Esophagus squamous epithelium (tissue), 5 donors: ENCODE measurements at places on chromosomes 6 and 20.

DNA sequence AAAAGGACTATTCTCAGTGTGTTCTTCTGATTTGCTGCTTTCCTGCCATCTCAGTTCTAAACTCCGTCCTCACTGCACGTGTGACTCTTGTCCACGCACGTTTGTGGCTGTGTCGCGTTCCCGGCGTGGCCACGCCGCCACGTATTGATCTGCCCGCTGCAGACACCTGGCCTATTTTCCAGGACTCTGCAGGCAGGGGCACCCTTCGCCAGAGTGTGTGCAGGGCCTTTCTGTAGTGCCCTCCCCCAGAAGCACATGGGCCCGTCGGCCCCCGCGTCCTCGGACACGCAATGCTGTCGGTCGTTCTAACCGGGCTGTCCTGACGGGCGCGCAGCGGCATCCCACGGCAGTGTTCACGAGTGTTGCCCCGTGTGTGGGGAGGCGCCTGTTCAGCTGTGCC is 87.6 kb downstream of the YTHDF1 start:
- DNase-seq, result no peak

DNA sequence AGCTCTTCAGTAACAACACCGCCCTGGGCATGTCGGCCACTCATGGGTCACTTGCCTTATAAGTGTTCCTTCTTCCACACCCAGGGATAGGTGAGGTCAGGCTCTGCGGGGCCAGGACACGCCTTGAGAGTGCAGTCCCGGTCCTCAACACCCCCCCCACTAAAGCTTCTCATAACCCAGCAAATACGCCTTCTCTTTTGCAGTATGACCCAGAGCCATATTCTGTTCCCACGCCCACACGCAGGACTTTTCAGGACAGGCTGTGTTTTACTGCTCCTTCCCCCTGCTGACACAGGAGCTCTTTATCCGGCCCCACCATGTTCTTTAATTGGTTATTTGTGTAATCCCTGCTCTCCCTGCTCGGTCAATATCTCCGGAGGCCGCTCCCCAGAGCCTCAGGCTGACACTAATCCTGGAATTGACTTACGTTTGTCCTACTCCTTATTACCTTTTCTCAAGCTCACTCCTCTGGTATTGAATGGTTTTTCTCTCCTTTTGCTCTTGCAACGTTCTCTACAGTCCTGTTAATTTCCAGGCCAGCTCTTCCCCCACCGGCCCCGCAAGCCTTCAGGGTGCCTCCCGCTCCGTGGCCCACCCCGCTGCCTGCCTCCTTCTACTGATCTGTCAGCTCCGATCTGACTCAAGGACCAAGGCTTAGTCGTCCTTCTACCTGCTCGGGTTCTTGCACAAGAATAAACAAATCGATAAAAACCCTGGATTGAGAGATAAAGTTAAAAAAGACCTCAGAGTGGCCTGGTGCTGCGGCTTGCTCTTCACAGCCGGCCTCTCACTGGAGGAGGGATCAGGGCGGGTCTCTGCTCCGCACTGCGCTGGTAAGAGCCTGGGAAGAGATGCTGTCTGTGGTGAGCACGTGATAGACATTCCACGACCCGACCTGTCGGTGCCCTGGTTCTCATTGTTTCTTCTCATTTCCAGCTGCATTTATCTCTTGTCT is 357.5 kb downstream of the ZFAND3 start:
- DNase-seq, result no peak

DNA sequence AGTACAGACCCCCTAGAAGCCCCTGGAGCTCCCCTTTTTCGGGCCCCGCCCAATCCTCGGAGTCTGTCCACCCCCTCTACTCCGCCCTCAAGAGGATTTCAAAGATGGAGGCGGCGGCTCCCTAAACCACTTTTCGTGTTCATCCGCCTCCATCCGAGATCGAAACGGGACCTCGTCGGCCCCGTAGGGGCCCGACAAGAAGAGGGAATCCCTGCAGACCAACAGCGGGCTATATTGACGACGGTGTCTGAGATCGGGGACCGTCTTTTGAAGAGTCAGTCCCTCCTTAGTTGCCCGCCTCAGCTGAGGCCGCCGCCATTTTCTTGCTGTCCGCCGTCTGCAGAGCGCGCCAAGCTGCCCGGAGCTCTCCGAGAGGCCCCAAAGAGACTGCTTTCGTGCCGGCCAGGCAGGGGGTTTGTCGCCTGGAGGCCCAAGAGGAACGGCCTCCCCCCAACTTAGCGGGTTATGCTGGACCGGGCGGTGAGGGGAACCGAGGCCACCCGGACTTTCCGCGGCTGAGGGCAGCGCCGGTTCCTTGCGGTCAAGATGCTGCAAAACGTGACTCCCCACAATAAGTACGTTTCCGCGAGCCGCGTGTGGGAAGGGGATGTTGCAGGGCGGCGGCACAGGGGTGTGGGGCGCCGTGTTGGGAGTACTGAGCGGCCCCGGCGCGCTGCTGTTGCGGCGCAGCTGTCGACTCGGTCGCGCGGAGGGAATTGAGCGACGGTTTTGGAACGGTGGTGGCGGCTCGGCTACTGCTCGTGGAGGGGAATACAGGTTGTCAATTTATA is 4.2 kb downstream of the BRD2 start:
- DNase-seq, result no peak

GRCh38 chr20:50240092-50240491 is 49.5 kb downstream of the CEBPB start:
- DNase-seq, result no peak

GRCh38 chr20:44959638-44960102 is 527 bp downstream of the TOMM34 start:
- no peak for DNase-seq

- DNase-seq, result no peak
Measured at GRCh38 chr6:91149956-91150705, 563.3 kb upstream of the MAP3K7 start.

GRCh38 chr6:27879837-27880236 is 32.4 kb downstream of the OR2B2 start:
- DNase-seq, result no peak

DNA sequence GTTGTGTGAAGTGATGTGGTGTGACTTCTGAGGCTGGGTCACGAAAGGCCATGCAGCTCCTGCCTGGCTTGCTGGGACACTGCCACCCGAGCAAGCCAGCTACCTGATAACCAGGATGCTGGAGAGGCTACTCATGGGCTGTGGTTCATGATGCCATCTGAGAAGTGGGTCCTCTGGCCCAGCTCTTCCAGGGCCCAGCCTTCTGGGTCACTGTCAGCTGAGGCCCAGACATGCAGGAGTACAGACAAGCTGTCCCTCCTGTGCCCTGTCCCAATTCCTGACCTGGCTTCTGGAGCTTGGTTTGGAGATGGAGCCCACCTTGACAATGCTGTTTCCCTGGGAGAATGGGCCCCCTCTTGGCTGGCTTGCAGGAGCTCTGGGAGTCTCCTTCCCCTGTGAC is 87.0 kb downstream of the DHX35 start:
- no peak for DNase-seq

DNA sequence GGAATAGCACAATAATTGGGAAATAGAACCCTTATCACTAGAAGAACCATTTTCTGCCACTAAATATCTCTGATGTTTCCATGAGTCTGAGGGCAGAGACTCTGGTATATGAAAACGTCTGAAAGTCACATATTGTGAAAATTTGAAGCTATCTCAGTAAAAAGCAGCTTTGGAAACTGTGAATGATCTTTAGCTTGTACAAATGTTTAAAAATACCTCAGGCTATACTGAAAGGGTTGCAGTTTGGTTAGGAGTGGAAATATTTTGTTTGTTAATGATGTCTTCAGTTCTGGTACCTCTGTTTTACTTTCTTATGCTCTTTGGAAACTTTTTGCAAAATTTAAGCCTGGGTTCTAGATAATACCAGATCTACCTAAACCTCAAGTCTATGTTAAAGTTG is 135.0 kb downstream of the SLC16A10 start:
- DNase-seq, result no peak

- no peak for DNase-seq
Measured at GRCh38 chr6:86537292-86537861, 400.0 kb upstream of the HTR1E start.

DNA sequence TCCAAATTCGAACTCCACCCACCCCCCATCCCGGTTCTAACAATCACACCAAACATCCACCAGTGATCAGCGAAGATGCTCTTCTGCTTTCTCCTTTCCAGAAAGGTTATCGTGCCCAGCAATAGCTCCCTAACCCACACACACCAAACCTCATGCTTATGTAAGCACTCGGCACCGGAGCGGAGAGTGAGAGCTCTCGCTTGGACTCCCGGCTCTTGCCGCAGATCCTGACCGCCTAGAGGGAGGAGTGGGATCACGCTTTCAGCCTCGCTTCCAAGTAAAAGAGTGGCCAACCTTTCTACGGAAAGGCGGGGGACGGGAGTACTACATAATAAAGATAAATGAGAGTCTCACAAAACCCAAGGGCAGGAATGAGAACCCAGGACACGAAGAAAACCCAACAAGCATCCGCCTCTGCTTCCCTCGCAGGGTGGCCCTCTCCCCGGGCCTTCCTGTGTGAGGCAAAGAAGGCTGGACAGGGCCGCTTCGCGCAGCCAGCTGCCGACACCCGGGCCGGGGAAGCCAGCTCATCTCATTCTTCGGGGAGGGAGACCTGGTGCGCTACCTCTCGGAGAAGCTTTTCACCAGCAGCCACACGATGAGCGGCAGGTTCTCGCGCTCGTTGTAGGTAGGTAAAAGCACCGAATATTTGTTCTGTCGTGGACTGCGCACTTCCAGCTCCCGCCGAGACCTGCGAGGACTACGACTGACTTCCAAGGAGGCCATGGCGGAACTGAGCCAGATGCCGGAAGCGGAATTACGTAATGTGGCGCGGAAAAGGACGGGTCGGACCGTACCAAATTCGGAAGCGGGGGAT is at the start of gene DPM1:
Gene DPM1, minus strand, starts transcription at position 735 of the 817 bp plus-strand sequence. Its CDS starts 9 bp downstream, at position 726.
- DNase-seq, result no peak

DNA sequence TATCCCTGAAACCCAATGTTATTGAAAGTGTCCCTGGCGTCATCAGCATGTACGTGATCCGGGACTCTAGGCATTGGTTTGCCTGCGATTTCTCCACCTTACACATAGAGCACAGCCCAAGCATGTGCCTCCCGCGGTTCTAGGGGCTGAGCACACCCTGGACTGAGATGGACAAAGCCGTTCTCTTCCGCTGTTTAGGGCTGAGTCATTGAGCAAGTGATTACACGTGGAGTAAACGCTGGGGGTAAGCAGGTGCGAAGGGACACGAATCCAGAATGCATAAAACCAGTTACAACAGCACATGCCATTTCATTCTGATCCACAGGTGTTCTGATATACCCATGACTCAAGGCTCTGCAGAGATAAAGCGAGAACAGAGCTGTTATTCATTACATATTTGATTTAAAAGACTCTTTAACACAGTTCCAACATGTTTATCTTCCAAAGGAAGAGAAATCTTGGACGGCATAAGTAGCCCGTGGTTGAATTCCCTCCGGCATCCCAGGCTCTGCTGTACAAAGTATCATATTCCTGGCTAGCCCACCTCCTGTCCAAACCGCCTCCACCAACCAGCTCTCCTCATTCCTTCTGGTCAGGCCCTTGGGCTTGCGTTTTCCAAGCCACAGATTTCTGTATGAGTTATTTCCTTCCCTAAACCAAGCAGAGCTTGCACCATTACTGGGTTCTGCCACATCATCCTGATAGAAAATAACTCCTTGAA is 36.1 kb upstream of the THBS2 start:
- DNase-seq, result no peak

DNA sequence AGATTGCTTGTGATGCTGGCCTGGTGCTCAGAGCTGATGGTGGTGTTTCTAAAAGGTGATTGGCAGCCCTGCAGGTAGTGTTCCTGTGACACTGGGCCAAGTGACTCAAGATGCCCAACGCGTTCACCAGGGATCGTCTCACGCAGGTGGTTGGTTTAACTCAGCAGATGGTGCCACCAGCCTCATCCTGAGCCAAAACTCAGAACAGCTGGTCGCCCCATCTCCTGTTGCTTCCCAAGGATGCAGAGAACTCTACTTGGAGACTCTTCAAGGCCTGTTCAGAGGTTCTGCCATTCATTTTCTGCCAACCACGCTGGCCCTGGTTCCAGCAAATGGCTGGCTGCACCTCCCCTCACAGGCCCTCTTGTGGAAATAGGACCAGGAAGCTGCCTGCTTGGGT is 394.4 kb downstream of the CDH26 start:
- no peak for DNase-seq

DNA sequence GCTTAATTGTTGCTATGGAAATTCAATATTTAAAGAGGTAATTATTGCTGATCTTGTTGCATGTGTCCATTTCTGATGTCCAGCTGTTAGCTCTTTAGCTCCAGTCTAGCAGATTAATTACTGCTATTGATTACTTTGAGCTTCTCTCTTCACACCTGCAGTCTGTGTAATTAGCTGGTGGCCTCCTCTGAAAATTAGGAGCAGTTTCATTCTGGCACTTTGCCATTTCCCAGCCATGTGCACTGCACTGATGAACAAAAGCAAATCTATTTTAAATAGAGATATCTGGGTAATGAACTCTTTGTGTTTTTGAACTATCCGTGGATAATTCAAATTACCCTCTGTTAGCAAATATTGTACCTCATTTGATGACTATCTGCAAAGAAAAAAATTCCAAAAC is 275.9 kb downstream of the RNF144B start:
- no peak for DNase-seq

DNA sequence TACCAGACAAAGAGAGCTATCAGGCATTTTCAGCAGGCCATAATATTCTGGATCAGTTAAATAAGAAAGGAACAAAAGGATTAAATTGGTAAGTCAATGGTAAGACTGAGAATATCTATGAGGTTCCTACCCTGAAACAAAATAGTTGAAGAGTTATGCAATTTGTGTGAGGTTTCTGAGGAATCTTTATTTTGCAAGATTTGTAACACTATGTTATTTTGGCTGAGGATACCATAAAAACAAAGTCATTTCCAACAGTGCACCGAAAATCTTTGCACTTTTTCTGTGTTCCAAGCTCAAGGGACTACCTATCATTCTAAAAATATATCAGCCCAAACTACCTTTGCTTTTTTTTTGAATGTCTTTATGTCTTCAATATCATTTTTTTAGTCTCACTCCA is 383.3 kb upstream of the CITED2 start:
- DNase-seq, result no peak

DNA sequence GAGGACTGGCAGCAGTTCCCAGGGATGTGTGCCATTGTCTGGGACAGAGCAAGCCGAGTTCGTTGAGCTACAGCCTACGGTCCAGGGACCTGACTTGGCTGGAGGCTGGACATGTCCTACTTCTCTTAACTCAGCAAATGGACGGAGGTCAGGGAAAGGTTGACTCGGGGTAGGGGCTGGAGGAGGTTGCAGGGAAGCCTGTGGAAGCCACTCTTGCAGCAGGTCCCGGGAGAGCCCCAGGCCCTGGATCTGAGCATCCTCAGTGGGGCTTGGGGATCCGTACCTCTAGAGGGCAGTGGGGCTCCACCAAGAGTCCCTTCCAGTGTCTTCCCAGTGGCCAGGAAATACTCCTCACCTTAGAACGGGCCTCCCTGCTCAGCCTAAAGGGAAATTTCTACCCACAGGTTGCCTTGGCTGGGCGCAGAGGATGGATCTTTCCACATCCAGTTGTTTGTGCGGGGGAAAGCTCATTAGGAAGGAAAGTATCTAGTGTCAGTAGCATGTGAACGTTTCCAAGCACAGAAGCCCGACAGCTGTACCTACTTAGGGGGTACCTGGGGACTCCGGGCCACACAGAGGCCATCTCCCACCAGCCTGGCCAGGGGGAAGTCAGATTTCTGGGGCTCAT is 170.2 kb downstream of the NFATC2 start:
- DNase-seq, result no peak
